ENCODE measurements at places on chromosomes 7 and 10.

- no peak for DNase-seq
Measured at GRCh38 chr7:24914465-24914859, 65.5 kb downstream of the OSBPL3 start.

DNA sequence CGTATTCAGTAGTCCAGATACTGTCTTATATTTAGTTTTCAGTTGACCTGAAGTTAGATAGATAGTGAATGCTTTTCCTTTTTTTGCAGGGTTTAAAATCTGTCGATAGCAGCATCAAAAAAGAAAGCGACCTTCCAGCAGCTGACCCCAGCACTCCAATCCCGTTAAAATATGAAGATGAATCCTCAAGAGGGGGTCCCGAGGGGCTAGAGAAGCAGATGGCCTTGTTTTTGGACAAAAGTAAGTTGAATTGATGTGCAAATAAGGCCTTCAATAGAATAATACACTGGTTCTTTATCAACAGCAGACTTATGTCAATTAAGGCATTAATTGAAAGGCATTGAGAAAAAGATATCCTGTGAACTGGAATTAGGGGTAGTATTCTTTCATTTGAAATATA is 18.7 kb downstream of the EDRF1 start:
- no peak for DNase-seq

- no peak for DNase-seq
Measured at GRCh38 chr10:50279489-50279888, 28.2 kb upstream of the ASAH2 start.

DNA sequence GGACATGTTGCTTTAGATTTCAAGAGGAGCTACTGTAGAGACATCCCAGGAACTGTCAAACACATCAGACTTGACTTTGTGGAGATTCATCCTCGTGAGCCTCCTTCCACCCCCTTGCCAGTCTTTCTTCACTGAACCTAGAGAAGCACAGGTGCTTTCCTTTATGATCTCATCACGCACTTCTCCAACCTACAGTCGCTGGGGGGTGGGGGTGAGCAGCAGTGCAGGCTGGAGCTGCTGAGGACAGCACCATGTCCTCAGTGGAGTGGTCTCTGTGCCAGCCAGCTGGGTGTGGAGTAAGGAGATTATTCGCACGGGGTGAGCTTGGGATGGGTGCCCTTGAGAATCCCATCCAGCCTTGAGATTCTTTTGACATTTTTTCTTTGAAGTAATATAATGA is 88.1 kb downstream of the VOPP1 start:
- DNase-seq, result no peak

DNA sequence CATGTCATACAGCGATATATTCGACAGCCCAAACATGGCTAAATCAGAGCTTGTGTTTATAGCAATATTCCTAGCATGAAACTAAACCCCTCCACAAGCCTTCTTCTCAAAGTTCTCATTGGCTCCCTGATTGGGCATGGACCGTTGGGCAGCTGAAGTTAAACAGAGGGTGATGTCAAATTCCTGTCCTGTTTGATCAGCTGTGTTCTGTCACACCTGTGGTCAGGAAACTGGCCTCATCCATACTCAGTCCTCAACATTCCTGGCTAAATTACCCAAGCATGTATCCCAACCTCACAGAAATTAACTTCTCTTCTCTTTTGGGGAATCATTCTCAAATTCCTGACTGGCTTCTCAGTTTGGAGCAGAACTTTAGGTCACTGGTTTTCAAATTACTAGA is 107.9 kb downstream of the ODAD2 start:
- no peak for DNase-seq

GRCh38 chr10:98030093-98030821 is at the start of gene CRTAC1:
Gene CRTAC1 (minus strand): TSS chr10:98030621. CDS start chr10:98030472, 149 bp downstream.
- no peak for DNase-seq

DNA sequence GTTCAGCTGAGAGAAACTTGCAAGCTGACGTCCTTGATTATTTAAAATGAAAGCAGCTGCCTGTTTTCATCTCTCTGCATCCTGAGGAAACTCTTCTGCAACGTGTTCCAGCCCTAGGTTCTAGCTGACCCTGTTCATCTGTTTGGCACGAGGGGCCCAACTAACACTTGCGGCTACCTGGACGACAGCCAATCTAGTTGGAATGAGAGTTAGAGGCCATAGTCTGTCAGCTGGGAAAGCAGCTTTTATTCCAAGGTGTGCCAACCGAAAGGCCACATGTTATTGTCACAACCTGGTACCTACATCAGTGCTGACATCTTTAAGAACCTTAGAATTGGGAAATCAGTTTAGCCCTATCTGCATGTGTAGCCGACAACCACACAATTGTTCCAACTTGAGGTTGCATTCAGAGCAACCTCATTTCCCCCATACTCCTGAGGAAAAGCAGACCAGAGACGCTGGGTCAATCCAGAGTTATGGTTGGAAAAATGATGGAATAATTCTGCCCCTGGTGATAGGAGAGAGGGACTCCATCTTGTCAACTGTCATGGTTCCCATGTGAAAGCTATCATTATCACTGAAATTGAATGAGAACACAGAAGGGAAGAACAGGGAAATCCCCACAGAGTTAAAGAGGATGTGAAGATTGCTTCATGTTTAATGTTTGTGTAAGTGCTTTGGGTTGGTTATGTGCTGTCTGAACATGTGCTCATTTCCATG is 121.6 kb downstream of the EGFR start:
- no peak for DNase-seq

DNA sequence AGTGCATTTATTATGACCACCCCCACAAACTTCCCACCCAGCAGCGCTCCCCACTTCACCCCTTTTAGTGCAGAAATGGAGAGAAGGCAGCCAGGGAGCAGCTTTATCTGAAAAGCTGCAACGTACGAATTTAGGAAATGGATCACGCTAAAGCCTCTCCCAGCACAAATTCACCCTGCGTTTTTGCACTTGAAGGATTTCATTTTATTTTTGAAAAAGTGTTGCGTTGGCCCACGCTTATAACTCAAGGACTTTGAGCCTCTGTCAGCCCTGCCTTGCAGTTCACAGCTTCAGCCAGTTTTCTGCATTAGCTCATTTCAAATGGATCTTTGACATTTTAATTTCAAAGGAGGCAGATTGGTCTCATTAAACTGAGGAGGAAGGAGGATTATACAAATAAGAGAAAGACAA is 556.1 kb downstream of the KCNMA1 start:
- no peak for DNase-seq

GRCh38 chr10:4083509-4084003 is 298.5 kb upstream of the KLF6 start:
- DNase-seq, result no peak

DNA sequence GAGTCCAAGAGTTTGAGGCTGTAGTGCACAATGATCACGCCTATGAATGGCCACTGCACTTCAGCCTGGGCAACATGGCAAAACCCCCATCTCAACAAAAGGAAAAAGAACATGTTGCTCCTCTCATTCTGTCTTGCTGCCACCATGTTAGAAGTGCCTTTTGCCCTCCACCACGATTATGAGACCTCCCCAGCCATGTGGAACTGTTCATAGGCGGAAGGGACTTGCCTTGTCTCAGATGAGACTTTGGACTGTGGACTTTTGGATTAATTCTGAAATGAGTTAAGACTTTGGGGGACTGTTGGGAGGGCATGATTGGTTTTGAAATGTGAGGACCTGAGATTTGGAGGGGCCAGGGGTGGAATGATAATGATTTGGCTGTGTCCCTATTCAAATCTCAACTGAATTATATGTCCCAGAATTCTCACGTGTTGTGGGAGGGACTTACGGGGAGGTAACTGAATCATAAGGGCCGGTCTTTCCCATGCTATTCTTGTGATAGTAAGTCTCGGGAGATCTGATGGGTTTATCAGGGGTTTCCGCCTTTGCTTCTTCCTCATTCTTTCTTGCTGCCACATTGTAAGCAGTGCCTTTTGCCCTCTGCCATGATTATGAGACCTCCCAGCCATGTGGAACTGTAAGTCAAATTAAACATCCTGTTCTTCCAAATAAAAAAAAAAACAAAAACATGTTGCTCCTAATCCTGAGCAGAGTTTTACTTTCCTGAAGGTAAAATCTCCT is 22.3 kb downstream of the DLG5 start:
- no peak for DNase-seq

DNA sequence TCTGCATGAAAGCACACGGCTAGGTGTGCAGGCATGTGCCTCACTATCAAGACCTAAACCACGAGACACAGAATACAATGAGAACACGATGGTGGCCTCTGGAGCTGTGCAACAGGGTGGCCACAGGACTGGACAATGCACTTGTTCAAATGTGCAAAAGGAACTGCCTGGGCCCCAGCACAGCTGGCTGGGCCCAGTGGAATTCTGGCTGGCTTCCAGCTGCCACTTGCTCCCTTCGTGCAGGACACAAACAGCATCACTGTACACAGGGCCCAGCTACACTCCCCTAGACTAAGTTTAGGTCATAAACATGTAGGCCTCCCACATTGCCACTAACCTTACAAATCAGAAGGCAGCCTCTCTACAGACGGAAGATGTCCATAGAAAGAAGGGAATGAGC is 23.4 kb downstream of the DOCK4 start:
- no peak for DNase-seq

- no peak for DNase-seq
Measured at GRCh38 chr10:79244841-79245504, 102.3 kb upstream of the PPIF start.

- DNase-seq, result no peak
Measured at GRCh38 chr10:2188371-2188770, 451.0 kb upstream of the ADARB2 start.

- DNase-seq, result no peak
Measured at GRCh38 chr10:5467207-5467535, 32.2 kb downstream of the CALML5 start.

GRCh38 chr10:105398202-105398601 is 757.1 kb downstream of the SORCS3 start:
- DNase-seq, result no peak

GRCh38 chr10:73819513-73820093 is 8.2 kb upstream of the NDST2 start:
- no peak for DNase-seq

GRCh38 chr10:110279407-110279986 is 25.2 kb downstream of the SMNDC1 start:
- peak; percentile 18 for DNase-seq

DNA sequence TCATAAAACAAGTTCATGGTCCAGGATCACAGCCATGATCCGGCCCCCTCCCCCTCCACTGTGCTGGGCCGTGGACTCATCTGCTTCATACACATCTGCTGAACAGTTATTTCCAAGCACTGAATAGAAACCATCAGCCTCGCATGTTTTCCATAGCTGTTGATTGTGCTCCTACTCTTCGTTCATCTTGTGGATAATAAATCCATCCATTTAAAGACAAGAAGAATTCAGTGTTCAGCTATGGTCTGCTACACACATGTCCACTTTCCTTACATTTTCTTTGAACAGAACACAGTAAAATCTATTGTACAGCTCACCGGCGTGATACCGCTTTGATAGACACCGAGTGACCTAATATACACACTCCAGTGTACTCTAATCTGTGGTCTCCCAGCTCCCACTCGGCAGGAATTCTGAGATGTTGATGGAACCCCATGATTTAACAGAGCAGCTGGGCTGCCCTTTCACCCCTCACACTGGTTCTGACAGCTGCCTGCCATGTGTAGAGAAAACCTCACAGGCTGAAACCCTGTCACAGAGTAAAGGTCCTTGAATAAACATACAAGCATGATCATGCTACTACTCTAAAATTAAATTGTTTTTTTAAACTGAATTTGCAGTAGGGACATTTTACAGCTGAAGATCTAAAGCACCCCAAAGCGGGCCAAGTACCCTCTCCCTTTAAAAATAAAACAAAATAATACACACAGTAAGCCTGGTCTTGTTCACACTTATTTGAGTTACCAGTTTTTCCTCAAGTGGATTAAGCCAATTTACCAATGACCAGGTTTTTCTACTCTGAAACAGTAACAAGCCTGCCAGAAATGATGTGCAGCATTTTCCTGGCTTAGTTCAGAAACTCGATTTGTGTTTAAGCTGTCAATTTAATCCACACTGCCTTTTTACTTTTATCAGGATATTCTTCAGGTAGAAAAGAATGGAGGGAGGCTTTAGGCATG is 95.1 kb upstream of the FZD1 start:
- no peak for DNase-seq

- no peak for DNase-seq
Measured at GRCh38 chr10:124532106-124532641, 70.6 kb downstream of the LHPP start.

- no peak for DNase-seq
Measured at GRCh38 chr10:110163841-110164240, 43.6 kb upstream of the MXI1 start.

- DNase-seq, result no peak
Measured at GRCh38 chr7:133082390-133082766, 488 bp upstream of the CHCHD3 start.

- no peak for DNase-seq
Measured at GRCh38 chr10:96578022-96578421, 8.8 kb downstream of the TM9SF3 start.

GRCh38 chr7:94410413-94411187 is 15.9 kb downstream of the COL1A2 start:
- DNase-seq, result no peak

DNA sequence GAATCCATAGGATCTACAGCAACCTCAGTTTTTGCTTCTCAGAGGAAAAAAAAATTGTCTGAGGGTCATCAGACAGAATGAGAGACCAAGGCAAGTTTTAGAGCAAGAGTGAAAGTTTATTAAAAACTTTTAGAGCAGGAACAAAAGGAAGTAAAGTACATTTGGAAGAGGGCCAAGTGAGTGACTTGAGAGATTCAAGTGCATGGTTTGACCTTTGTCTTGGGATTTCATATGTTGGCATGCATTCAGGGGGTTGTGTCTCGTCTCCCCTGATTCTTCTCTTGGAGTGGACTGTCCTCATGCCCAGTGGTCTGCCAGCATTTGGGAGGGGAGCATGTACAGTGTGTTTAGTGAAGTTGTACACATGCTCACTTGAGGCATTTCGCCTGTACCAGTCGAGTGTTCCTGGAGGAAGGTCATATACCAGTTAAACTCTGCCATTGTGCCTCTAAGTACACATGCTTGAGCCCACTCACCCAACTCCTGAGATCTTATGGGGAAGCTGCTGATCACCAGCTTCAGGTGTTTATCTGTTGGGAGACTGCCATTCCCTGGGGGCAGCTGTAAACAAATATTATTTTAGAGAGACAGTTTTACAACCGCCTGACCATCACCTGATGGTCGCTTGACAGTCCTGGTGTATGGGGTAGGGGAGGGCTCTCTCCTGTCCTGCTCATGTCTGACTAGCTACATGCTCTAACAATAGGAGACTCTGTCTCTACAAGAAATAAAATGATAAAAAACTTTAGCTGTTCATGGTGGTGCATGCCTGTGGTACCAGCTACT is 109.4 kb downstream of the EEPD1 start:
- DNase-seq, result no peak

All from activated T-helper 1 cell treated with anti-CD3 and anti-CD28 coated beads, Interleukin-12 subunit alpha, Interleukin-12 subunit beta, Interleukin-2, Interleukin-4 antibody, amounts not matched to agents 30 ng/mL and 10 ng/mL and 1 ng/mL, durations not matched to agents 14 hours and 24 hours and 36 hours (primary cell).